Effector CD4-positive, alpha-beta T cell (primary cell): ENCODE measurements at places on chromosomes 11 and 22.

DNA sequence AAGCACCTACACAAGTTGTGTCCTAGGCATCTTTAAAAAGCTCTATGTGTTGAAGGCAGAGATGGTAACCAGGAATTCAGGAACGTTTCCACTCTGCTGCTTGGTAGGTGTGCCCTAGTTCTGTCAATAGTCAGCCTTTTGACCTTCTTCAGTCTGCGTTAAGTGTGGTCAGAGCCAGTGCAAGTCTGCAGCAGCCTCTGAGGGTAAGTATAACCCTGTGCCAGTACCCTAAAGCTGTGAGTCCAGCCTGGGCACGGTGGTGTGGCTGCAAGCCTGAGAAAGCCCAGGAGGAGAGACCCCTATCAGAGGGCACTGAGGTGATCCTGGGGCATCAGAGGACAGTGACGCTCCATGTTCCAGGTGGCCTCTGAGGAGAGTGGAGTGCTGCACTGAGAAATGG is 76.8 kb upstream of the ADORA2A start:
- no peak for DNase-seq

GRCh38 chr11:119189393-119189792 is 4.1 kb downstream of the NHERF4 start:
- no peak for DNase-seq

DNA sequence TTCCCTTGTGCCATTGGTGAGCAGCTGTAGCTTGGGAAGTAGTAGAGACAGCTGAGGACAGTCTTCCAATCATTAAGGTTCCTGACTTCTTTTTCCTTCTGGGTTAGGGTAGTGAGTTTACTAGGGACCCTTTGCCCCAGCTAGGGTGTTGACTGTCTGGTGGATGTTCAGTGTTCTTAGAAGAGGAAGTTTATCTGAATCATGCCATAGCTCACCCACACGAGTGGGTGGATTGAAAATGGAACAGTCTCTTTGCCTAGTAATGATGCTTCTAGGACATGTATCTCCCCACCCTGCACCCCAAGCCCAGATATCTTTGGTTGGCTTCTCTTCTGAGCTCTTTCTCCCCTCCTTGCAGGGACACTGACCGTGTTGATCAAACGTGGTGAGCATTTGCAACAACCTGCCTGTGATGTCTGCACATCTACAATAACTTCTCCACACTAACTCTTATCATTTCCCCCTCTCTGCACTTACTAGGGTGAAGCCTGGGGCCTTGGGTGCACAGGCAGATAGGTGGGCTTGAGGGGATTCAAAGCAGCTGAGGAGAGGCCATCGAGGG is 57.1 kb upstream of the HORMAD2 start:
- no peak for DNase-seq

- no peak for DNase-seq
These were observed 582.4 kb upstream of the B3GAT1 start for GRCh38 chr11:134994431-134994830.

GRCh38 chr22:42177891-42178336 is 47.3 kb upstream of the CYP2D6 start:
- no peak for DNase-seq

- DNase-seq, result no peak
These were observed 911 bp downstream of the A4GALT start for GRCh38 chr22:42719656-42720262.

DNA sequence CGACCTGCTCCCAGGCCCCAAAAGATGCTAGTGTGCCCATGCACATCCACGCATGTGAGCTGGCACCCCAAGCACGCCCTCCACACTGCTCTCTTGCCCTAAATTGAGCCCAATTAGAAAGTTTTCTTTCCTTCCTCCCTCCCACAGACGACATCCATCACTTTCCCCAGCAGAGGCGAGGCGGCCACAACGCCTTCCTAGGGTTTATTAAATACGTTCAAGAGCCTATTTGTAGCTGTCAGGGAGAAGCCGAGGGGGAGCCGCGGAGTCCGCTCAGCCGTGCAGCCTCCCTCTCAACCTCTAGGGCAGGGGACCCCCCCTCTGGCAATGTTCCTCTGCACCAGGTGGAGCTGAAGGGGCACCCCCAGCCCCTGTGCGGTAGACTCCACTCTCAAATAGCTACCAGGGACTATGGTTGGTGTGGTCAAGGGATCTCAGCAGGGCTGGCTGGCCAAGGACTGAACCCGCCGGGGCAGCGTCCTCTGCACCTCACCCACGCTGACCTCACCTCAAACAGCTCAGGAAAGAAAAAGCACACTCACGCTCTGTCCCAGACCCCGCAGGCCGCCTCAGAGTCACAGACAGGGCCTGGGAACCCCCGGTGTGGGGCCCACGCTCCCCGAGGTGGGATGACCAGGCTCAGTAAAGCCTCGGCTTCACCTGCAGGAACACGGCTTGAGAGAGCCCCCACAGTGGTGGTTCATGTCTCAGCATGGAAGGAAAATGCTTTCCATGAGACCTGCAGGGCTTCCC is 152.4 kb downstream of the DSCAML1 start:
- DNase-seq, result no peak

GRCh38 chr11:62817129-62817528 is 11.9 kb upstream of the NXF1 start:
- no peak for DNase-seq

- no peak for DNase-seq
These were observed 395.9 kb downstream of the OPCML start for GRCh38 chr11:133136376-133136775.

- no peak for DNase-seq
These were observed 920 bp downstream of the TMEM132A start for GRCh38 chr11:60924906-60925853.

- no peak for DNase-seq
These were observed 48.3 kb downstream of the PIK3C2A start for GRCh38 chr11:17159441-17159840.

DNA sequence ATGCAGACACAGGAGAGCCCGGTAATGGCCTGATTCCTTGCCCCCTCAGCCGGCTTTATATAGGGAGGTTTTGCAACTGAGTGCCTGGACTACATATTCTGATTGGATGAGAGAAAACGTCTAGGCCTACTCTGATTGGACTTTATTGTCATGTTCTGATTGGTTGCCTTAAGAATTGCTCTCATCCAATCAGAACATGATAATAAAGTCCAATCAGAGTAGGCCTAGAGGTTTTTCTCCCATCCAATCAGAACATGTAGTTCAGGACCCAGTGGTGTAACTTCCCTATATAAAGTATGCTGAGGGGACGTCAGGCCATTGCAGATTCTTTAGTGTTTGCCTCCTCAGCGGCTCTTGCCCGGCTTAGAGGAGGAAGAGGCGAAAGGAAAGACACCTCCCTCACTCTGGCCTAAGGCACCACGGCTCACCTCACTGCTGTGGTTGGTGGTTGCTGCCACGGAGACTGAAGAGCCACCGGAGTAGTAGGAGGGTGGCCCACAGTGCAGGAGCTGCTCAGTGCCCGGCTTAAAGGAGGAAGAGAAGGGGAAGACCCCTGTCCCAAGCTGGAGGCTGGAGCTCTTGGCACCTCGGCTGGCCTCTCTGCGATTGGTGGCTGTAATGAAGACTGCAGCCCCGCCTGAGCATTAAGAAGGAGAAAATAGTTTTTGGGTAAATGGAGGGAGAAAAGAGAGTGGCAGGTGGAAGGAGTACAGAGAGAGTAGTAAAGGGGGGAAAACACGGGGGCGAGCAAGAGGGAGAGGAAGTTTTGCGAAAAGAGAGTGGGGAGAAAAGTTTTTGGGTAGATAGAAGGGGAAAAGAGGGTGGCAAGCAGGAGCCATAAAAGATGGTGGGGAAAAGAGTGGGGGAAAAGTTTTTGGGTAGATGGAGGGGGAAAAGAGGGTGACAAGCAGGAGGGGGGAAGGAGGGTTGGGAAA is 116.7 kb upstream of the SERPIND1 start:
- no peak for DNase-seq

- no peak for DNase-seq
These were observed 46.2 kb downstream of the FAM83F start for GRCh38 chr22:40040927-40041326.

- no peak for DNase-seq
These were observed 40.4 kb downstream of the TNRC6B start for GRCh38 chr22:40218152-40218551.

- DNase-seq, result no peak
These were observed 188.8 kb upstream of the CADM1 start for GRCh38 chr11:115693002-115693401.

- no peak for DNase-seq
These were observed 135.3 kb downstream of the KIF18A start for GRCh38 chr11:27972522-27973170.

DNA sequence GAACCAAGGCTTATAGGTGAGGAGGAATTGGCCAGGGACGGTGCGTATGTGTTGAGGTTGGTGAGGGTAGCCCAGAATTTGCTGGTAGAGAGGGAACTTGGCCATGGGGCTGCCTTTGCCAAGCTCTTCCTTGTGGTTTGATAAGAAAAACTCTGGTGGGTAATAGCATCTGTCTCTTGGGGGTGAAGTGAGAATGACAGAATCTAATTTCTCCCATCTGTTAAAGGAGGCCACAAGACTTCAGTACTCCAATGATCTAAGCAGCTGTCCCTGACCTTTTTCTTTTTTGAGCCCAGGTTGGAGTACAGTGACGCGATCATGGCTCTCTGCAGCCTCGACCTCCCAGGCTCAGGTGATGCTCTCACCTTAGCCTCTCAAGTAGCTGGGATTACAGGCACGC is 36.0 kb upstream of the PICK1 start:
- DNase-seq, result no peak

- DNase-seq, result no peak
These were observed 30.2 kb downstream of the SLC1A2 start for GRCh38 chr11:35389112-35389511.

DNA sequence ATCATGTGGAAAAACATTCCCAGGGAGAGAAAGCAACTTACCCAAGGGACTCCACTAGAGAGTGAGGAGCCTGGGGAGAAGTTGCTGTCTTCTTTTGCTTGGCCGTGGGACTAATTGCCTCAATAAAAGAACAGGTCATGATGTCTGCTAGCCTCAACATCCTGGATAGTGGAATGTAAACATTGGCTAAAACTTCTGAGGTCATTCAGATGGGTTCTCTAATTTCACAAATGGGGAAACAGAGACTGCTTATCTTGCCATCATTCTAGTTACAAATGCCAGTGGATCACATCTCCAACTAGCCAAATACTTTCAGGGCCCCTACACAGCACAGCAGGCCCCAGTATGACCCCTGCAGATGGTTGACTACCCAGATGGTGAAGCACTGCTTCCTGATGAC is 28.4 kb upstream of the PAMR1 start:
- DNase-seq, result no peak

DNA sequence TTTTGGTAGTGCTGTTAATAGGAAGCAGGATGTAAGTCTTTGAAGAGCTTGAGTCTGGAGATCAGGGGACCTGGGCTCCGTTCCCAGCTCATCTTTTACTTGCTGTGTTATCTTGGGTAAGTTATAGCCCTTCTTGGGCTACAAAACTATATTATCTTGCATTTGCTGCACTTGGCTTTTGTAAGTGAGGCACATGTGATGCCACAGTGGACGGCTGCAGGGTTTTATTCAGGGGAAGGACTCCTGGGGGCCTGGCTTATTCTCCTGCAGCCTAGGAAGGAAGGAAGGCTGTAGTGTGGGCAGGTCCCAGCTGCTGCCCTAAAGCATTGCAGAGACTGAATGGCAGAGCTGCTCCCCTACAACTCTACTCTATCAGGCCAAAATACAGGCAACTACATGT is 6.4 kb downstream of the CD82 start:
- no peak for DNase-seq

DNA sequence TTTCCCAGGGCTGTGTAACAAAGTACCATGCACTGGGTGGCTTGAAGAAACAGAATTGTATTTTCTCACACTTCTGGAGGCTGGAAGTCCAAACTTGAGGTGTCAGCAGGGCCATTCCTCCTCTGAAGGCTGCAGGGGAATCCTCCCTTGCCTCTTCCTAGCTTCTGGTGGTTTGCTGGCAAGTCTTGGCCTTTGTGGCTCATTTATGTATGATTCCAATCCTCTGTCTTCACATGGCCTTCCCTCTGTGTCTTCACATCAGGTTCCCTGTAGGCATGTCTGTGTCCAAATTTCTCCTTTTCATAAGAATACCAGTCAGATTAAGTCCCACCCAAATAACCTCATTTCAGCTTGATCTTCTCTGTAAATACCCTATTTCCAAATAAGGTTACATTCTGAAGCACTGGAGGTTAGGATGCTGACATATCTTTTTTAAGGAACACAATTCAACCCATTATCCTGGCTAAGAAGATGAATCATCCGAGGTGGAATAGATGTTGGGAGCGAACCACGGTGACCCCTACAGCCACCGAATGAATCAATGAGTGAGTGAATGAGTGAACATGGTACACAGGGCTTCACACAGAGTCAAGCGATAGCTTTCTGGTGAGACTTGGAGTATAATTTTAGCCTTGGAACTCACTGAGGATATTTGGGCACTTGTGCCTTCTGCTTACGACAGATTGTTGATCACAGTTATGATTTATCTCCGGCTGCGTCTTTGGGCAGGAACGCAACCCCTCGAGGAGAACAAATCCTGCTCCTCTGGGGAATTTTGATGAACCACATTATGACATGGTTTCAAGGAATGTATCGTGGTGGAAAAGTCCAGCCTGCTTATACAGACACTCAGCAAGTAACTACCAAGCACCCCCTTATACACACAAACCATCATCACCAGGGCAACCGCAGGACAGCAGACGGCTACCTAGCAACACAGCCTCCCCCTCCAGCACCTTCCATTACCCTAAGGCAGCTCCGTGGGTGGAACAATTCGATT is 34.3 kb upstream of the MICAL2 start:
- no peak for DNase-seq
